ENCODE measurements at places on chromosomes 3 and 15.

GRCh38 chr15:41544650-41545015 is 576 bp upstream of the RPAP1 start:
- DNase-seq: peak; percentile 13

- DNase-seq: no peak
These were observed 2.2 kb downstream of the MYRIP start for GRCh38 chr3:39811561-39811960.

- DNase-seq: no peak
These were observed 53.2 kb upstream of the ZNF148 start for GRCh38 chr3:125428216-125428830.

- no peak for DNase-seq
These were observed 50.2 kb upstream of the MRPS22 start for GRCh38 chr3:139293665-139294023.

DNA sequence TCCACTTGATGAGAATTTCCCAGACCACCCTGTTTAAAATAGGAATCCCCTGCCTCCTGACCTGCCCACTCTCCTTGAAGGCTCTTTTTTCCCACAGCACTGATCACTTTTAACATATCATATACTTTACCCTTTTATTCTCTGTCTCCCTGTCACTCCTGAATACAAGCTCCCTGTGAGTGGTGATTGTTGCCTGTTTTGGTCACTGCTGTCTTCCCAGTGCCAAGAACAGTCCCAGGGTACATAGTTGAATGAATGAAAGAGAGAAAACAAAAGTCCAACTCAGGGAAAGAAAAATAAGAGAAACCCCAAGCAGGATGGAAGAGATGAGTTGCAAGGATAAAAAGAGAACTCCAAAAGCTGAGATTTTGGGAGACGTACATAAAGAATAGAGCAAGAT is 500.3 kb upstream of the LMCD1 start:
- DNase-seq: peak; percentile 10

DNA sequence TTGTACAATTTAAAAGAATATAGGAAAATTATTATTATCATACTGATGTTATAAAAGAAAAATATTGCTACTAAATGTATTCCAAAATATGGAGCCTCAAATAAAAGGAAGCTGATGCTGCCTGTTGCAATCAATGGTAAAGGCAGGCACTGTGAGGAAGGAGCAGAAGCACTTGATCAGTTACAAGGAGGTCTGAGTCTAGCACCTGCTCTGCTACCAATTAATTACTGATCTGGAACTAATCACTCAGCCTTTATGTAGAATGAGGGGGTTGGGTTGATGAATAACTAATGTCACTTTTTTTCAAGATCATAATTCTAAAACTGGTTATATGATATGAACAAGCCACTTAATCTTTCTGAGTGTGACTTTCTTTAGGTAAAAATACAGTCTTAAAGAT is 5.5 kb downstream of the ADGRG7 start:
- no peak for DNase-seq

Measured in C1 segment of cervical spinal cord (tissue), 14 donors.